Activated CD8-positive, alpha-beta T cell treated with anti-CD3 and anti-CD28 coated beads for 36 hours (primary cell): ENCODE measurements at places on chromosomes 11 and 22. TPM values are rescaled to one million over a fixed set of nuclear protein-coding genes. Genes with fewer than 3 reads are reported as not detected.
A peak's percentile ranks its signal among the peaks of the same experiment; 100 is the strongest.

- H3K27me3 ChIP-seq: peaks cover 1% of the 10 kb centered on the region
- no peaks in the 10 kb centered on the region for H3K4me1 ChIP-seq
- no peak for DNase-seq
- H3K27ac ChIP-seq: no peak overlapping the region
- no peak overlapping the region for H3K4me3 ChIP-seq
- H3K36me3 ChIP-seq: no peaks in the 10 kb centered on the region
Measured at GRCh38 chr11:132804258-132804657, 728.0 kb downstream of the OPCML start.

- H3K36me3 ChIP-seq: no peaks in the 10 kb centered on the region
- no peak overlapping the region for H3K4me3 ChIP-seq
- no peaks in the 10 kb centered on the region for H3K27me3 ChIP-seq
- H3K27ac ChIP-seq: no peak overlapping the region
- peak; percentile 0 for DNase-seq
Measured at GRCh38 chr11:2205981-2206690, 34.5 kb upstream of the TH start.

Gene OR51M1
- total RNA-seq: not detected

DNA sequence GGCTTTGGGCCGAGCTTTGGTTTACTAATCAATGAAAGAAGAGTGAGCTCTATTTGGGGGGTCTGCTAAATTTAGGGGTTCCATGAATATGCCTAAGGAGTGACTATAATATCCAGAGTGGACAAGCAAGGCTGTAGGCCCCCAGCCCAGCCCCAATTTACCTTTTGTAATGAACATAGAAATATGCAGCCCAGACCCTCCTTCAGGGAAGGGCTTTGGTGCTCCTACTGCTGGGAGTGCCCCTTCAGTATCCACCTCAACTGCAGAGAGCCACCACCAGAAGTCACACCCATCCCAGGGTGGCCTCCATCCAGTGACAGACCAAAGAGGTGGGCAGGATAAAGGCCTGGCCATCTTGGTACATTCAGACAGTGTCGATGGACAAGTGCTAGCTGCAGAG is 43.1 kb downstream of the CHST1 start:
- H3K4me1 ChIP-seq: no peaks in the 10 kb centered on the region
- no peak overlapping the region for H3K27ac ChIP-seq
- no peak for DNase-seq
- peaks cover 35% of the 10 kb centered on the region for H3K27me3 ChIP-seq
- no peak overlapping the region for H3K4me3 ChIP-seq
- H3K36me3 ChIP-seq: no peaks in the 10 kb centered on the region

GRCh38 chr11:122743949-122744348 is 88.4 kb downstream of the UBASH3B start:
- H3K4me1 ChIP-seq: no peaks in the 10 kb centered on the region
- H3K27me3 ChIP-seq: no peaks in the 10 kb centered on the region
- H3K36me3 ChIP-seq: peaks cover 3% of the 10 kb centered on the region
- H3K4me3 ChIP-seq: no peak overlapping the region

Gene SLC17A6
- not detected for total RNA-seq

GRCh38 chr11:61870541-61871031 is 20.8 kb downstream of the FADS3 start:
- peaks cover 2% of the 10 kb centered on the region for H3K36me3 ChIP-seq
- H3K4me1 ChIP-seq: peaks cover 2% of the 10 kb centered on the region
- H3K4me3 ChIP-seq: no peak overlapping the region
- no peaks in the 10 kb centered on the region for H3K27me3 ChIP-seq
- no peak for DNase-seq

GRCh38 chr11:106231591-106231990 is 154.1 kb downstream of the AASDHPPT start:
- no peaks in the 10 kb centered on the region for H3K4me1 ChIP-seq
- no peak overlapping the region for H3K27ac ChIP-seq
- H3K36me3 ChIP-seq: no peaks in the 10 kb centered on the region
- DNase-seq: no peak

- H3K27me3 ChIP-seq: no peaks in the 10 kb centered on the region
- H3K4me1 ChIP-seq: peaks cover 36% of the 10 kb centered on the region
- peak overlapping the region; percentile 99 for H3K27ac ChIP-seq
- peaks cover 27% of the 10 kb centered on the region for H3K36me3 ChIP-seq
- no peak overlapping the region for H3K4me3 ChIP-seq
- DNase-seq: no peak
Measured at GRCh38 chr11:67612751-67613150, 6.0 kb downstream of the NDUFV1 start.

GRCh38 chr11:30553521-30554110 is 32.5 kb downstream of the MPPED2 start:
- no peaks in the 10 kb centered on the region for H3K4me1 ChIP-seq
- no peak overlapping the region for H3K27ac ChIP-seq
- H3K27me3 ChIP-seq: peaks cover 1% of the 10 kb centered on the region

Gene PNPLA5
- total RNA-seq: not detected

GRCh38 chr11:39651857-39652461 is 1807.5 kb downstream of the LRRC4C start:
- no peak for DNase-seq
- H3K4me1 ChIP-seq: no peaks in the 10 kb centered on the region
- H3K27me3 ChIP-seq: no peaks in the 10 kb centered on the region
- H3K36me3 ChIP-seq: no peaks in the 10 kb centered on the region

Gene POU2AF2
- not detected for total RNA-seq

Gene ASPHD2
- total RNA-seq: 14.0 TPM

- no peaks in the 10 kb centered on the region for H3K36me3 ChIP-seq
- H3K27me3 ChIP-seq: peaks cover 6% of the 10 kb centered on the region
- no peak overlapping the region for H3K4me3 ChIP-seq
Measured at GRCh38 chr22:48827904-48828555, 999.6 kb downstream of the BRD1 start.

Gene ANGPTL5
- not detected for total RNA-seq

DNA sequence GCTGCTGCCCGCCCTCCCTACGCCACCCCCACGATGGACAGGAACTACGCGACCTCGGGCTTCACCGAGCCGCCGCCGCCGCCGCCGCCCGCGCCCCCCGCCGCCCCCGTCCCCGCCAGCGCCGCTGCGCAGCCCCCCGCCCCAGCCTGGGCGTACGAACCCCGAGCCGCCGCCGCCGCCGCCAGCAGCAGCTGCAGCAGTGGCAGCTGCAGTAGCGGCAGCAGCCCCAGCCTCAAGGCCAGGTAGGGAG is 407 bp downstream of the QSER1 start:
- no peaks in the 10 kb centered on the region for H3K36me3 ChIP-seq
- peaks cover 38% of the 10 kb centered on the region for H3K4me1 ChIP-seq
- no peaks in the 10 kb centered on the region for H3K27me3 ChIP-seq

- no peak overlapping the region for H3K27ac ChIP-seq
- no peak for DNase-seq
- H3K27me3 ChIP-seq: no peaks in the 10 kb centered on the region
- H3K36me3 ChIP-seq: no peaks in the 10 kb centered on the region
- no peaks in the 10 kb centered on the region for H3K4me1 ChIP-seq
Measured at GRCh38 chr11:1404461-1405185, 14.9 kb downstream of the BRSK2 start.

- H3K4me1 ChIP-seq: no peaks in the 10 kb centered on the region
- no peaks in the 10 kb centered on the region for H3K36me3 ChIP-seq
- H3K27me3 ChIP-seq: no peaks in the 10 kb centered on the region
- no peak overlapping the region for H3K4me3 ChIP-seq
Measured at GRCh38 chr11:5042091-5042490, 4.2 kb upstream of the OR52J3 start.

- H3K27me3 ChIP-seq: no peaks in the 10 kb centered on the region
- peaks cover 15% of the 10 kb centered on the region for H3K4me1 ChIP-seq
- no peak overlapping the region for H3K4me3 ChIP-seq
- no peaks in the 10 kb centered on the region for H3K36me3 ChIP-seq
- no peak overlapping the region for H3K27ac ChIP-seq
Measured at GRCh38 chr11:116731097-116731761, 41.6 kb downstream of the BUD13 start.

DNA sequence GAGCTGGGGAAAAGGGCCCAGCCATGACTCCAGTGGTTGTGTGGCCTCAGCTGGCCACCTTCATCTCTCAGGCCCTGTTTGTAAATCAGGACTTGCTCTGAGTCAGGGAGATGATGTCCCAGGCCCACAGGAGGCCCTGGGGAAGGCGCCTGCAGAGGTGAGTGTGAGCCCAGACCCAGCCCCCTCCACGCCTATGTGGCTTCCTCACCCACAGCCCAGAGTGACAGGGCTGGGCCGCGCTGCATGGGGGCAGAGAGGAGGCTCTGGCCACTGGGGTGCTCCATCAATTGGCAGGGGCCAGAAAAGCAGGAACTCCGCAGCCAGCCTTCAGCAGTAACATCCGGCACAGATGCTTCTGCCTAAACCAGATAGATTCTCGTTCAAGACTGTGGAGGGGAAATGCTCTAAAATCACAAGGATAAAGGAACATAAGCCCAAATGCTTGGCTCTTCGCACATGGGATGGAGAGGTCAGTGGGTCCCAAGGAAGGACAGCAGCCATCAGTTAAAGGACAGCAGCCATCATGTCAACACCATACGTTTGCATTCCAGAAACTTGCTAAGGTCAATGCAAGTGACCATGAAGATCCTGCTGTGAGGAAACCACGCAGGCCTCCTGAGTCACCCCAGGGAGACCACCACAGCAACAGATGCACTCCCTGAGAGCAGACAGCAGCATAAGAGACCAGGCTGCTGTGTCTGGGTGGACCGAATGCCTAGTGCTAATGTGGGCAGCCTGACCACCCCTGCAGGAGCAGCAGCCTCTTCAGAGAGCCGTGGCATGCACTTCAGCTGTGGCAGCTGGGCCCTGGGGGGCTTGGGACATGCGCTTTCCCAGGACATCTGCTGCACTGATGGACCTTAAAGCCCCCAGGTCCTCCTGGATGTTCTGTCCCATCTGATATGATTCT is 28.3 kb downstream of the OSBPL5 start:
- peaks cover 7% of the 10 kb centered on the region for H3K4me1 ChIP-seq
- DNase-seq: peak; percentile 12
- H3K36me3 ChIP-seq: no peaks in the 10 kb centered on the region
- no peaks in the 10 kb centered on the region for H3K27me3 ChIP-seq
- H3K27ac ChIP-seq: no peak overlapping the region

- no peak for DNase-seq
- no peak overlapping the region for H3K4me3 ChIP-seq
- no peaks in the 10 kb centered on the region for H3K4me1 ChIP-seq
- no peaks in the 10 kb centered on the region for H3K27me3 ChIP-seq
- peaks cover 50% of the 10 kb centered on the region for H3K36me3 ChIP-seq
Measured at GRCh38 chr11:17985517-17985916, 27.3 kb downstream of the SERGEF start.

- H3K36me3 ChIP-seq: no peaks in the 10 kb centered on the region
- H3K27ac ChIP-seq: no peak overlapping the region
- H3K27me3 ChIP-seq: peaks cover 2% of the 10 kb centered on the region
Measured at GRCh38 chr11:27391331-27392015, 28.5 kb upstream of the CCDC34 start.

- no peak for DNase-seq
- peaks cover 2% of the 10 kb centered on the region for H3K27me3 ChIP-seq
- no peak overlapping the region for H3K4me3 ChIP-seq
- no peak overlapping the region for H3K27ac ChIP-seq
- H3K36me3 ChIP-seq: no peaks in the 10 kb centered on the region
- peaks cover 4% of the 10 kb centered on the region for H3K4me1 ChIP-seq
Measured at GRCh38 chr11:125944350-125945010, 1.4 kb upstream of the VSIG10L2 start.

DNA sequence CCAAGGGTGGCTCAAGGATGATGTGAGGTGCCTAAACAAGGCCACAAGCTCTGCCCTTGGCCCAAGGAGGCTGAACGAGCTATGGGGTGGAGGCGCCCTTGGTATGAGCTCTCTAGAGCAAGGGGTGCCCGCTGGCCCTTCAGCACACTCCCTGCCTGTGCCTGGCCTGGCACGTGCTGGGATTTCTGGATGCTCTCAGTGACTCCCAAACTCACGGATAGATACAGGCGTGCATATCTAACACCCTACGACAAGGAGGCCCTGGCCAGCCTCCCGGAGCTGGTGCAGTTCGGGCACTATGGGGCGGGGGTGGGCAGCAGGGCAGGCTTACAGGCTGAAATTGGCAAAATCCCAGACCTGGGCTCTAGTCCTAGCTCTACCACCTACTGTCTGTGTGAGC is 30.6 kb downstream of the SCUBE1 start:
- H3K36me3 ChIP-seq: no peaks in the 10 kb centered on the region
- no peaks in the 10 kb centered on the region for H3K27me3 ChIP-seq
- no peak for DNase-seq
- H3K27ac ChIP-seq: no peak overlapping the region
- no peaks in the 10 kb centered on the region for H3K4me1 ChIP-seq

DNA sequence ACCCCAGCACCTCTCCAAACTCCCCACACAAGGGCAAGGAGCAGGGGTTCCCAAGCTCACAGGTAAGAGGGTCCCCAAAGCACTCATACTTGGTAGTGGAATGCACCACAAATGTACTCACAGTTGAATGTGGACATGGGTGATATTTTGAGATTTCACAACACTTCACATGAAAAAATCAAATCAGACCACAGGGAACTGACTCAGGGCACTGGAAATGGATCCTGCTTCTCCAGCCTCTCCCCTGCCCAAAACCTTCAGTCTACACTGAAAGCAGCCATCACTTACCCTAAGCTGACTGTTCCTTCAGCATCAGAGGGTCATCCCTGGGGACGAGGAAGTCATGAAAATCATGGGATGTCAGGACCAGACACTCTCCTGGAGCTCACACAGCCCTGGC is 40.2 kb downstream of the SCGB1A1 start:
- no peak for DNase-seq
- H3K27me3 ChIP-seq: no peaks in the 10 kb centered on the region
- no peak overlapping the region for H3K27ac ChIP-seq
- H3K4me3 ChIP-seq: no peak overlapping the region
- no peaks in the 10 kb centered on the region for H3K36me3 ChIP-seq
- no peaks in the 10 kb centered on the region for H3K4me1 ChIP-seq

GRCh38 chr11:112516261-112516660 is 255.6 kb upstream of the PLET1 start:
- H3K36me3 ChIP-seq: no peaks in the 10 kb centered on the region
- no peak for DNase-seq
- peaks cover 10% of the 10 kb centered on the region for H3K27me3 ChIP-seq
- no peaks in the 10 kb centered on the region for H3K4me1 ChIP-seq
- H3K4me3 ChIP-seq: no peak overlapping the region
- no peak overlapping the region for H3K27ac ChIP-seq
